CD4-positive, alpha-beta memory T cell (primary cell): ENCODE measurements at places on chromosomes 5 and 9.

DNA sequence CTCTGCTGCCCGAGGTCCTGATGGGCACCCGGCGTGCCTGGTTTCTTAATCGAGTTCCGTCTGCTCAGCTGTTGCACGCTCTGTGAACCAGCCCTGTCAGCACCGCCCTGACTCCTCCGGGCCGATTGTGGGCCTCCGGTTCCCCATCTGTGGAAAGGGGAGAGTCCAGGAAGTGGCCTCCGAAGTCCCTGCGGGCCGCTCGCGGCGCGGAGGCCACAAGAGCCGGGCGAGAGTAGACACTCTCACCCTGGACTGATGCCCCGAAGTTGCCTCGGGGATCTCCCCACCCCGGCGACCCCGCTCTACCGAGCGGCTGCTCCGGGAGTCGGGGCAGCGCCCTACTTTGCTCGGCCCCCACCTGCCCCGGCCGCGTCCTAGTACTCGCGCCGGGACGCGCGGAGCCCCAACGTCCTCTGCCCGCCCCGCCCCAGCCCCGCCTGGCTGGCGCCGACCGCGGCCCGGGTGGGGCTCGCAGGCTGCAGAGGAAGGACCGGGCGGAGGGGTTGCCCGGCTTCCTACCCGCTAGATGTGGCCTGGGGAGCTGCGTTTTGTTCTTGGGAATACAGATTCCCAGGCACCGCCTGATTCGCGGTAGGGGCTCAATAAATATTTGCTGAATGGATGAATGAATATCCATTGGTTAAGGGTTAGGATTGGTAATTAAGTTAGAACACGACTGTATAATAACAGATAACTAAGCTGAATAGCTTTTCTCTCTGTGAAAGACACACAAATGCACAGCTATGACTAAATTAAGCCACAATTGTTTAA lies 935 bp upstream of the ZNF367 start:
- DNase-seq: peak; percentile 52

GRCh38 chr5:171355302-171355724 lies 32.3 kb upstream of the NPM1 start:
- DNase-seq: peak; percentile 12

- no peak for DNase-seq
Observed at GRCh38 chr5:9766581-9766980, 136.4 kb upstream of the TAS2R1 start.

- DNase-seq: no peak
Observed at GRCh38 chr9:121786543-121786948, 135.1 kb downstream of the DAB2IP start.

- DNase-seq: no peak
Observed at GRCh38 chr5:6994097-6994496, 280.9 kb downstream of the TENT4A start.

DNA sequence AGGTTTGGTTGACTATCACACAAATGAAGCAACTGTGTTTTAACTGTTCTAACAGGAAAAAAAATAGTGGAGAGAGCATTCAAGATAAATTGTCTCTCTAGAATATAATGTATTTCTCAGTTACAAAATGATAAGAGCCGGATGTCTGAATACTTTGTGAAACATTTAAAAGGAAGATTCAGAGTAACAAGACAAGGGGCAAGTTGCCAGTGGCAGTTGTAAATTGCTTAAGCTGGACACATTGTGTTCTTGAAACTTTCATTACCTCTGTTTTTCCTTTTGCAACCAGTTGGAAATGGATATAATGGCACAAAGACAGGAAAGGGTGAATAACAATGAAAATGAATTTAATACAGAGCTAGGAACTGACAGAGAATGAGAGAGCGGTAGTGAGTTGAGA lies 15.2 kb upstream of the TBCA start:
- DNase-seq: no peak

DNA sequence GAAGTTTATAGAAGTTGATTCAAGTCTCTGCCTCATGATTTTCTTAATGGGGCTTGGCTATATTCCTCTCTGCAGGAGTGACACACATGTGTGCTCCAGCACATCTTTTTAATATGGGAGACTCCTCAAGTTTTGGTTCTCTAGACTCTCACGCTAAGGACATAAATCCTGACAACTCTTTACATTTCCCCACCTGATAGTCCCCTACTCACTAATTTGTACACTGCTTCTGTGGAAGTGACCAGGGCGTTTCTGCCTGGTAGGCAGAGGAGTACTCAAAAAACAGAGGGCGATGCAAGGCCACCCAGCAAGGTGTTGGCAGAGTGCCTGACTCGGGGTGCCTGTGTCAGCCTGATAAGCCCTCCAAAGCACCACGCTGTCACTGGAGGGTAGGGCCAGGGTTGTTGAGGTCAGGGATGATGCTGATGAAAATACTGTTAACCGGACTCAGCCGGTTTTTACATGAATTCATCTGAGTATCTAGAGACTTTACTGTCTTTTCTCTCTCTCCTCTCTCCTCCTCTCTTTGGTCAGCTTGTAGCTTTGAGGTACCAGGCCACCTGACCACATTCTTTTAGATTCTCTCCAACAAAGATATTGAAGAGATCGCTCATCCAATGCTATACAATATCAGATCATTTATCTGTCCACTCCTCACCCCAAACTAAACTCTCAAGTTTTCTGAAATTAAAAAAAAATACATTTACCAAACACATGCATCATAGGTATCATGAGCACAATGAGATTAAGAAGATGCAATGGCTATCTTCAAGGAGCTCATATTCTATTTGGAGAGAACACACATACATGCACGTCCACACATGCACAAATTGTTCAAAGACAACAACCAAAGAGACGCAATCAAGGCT lies 205.2 kb downstream of the PIK3R1 start:
- DNase-seq: no peak

DNA sequence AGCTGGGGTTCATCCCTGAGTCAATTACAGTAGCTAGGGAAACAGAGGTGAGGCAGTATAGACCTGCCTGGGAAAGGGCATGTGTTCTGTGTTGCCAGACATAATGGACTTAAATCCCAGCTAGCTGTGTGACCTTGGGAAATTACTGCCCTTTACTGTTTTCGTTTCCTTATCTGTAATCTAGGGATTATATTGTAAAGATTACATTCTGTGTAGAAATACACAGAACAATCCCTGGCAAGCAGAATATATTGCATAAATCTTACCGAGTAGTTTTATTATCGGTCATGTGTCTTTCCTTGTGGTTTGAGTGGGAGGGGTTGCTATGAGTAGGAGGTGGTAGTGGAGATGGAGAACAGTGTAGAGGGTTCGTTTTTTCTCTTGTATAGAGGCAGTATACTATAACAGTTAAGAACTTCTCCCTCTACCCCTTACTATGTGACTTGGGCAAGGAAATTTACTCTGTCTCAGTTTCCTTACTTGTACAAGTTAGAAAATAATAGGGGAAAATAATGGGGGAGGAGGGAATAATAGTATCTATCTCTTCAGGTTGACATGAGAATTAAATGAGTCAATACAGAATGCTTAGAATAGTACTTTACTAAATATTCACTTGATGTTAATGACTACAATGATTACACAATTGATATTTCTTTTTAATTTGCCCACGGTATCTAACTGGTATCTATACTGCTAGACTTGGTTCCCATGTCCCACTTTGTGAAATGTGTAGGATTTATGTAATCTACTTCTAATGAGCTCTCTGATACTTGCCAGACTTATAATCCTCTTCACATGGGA lies 7.1 kb upstream of the DMXL1 start:
- no peak for DNase-seq

DNA sequence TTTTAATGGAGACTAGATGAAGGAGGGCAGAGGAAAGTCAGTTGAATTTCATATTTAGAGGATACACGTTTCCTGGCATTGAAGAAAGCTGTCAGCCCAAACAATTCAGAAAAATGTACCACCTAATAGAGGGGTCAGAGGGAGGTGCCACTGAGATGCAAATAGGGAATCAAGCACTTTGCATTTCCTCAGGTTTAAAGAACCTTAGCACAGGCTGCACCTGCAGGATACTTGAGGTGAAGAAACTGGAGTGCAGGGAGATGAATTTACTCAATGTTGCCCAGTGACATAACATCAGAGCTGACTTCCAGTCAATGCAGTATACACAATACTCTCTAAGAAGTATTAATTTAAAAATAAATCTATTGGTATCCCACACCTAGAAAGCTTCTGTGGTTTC lies 67.0 kb upstream of the MAST4 start:
- no peak for DNase-seq

- DNase-seq: no peak
Observed at GRCh38 chr5:135019314-135019713, 14.7 kb downstream of the PITX1 start.

GRCh38 chr5:106292654-106293053 lies 1378.1 kb downstream of the EFNA5 start:
- DNase-seq: no peak

GRCh38 chr9:78319197-78320029 lies 22.5 kb downstream of the PSAT1 start:
- DNase-seq: no peak

GRCh38 chr5:139761057-139761450 lies 34.6 kb upstream of the PSD2 start:
- DNase-seq: no peak

GRCh38 chr9:27664121-27664779 lies 91.0 kb upstream of the C9orf72 start:
- no peak for DNase-seq
